ENCODE measurements at places on chromosomes 6 and 20.

- no peak for DNase-seq
Observed at GRCh38 chr6:70008189-70008588, 141.8 kb downstream of the COL19A1 start.

- no peak for DNase-seq
Observed at GRCh38 chr6:24858177-24858653, 59.5 kb upstream of the ARMH2 start.

DNA sequence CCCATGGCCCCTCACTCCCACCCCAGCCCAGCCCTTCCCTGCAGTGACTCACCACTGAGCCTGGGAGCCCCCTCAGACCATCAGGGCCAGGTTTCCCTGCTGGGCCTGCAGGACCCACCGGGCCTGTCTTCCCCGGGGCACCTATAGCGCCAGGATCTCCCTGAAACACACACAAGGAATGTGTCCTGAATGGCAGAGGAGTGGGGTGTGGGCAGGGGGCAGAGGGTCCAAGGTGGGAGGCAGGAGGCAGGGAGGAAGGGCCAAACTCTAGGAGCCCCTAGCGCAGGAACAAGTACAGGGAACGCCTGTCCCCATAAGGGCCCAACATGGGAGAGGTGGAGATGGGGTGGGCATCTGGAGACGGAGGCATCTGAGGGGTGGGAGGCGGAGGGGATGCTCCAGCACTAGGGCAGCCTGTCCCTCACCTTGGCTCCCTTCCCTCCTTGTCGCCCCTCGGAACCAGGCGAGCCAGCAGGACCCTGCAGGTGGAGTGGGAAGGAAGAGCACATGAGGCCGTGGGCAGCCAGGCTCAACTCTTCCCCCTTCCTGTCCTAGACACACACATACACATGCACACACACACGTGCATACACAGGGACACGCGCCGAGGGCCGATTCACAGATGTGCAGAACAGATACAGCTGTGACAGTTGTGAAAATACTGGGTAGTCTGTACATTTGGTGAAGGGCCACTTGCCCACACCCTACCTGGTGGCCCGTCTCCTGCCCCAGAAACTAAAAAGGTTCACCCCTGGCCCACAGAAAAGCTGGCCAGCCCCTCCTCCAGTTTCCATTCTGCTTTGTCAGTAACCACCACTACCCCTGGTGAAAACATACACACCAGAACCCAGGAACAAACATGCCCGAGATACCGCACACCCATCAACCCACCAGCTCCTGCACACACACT, 24.6 kb downstream of the COL11A2 start:
- DNase-seq, result no peak

DNA sequence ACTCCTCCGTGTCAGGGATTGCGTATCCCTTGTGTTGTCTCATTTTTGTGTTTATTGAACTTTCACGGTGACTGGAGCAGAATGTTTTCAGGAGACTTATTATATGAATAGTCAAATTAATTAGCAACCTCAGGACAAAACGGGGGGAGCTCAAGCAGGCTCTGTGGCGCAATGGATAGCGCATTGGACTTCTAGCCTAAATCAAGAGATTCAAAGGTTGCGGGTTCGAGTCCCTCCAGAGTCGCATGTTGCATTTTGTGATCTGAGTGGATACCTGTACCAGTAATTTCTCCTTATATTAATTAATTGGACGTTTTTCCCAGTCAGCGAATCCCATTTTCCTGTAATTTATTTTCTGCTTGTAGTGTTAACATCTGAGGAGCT, 89.1 kb upstream of the ZNF184 start:
- no peak for DNase-seq

GRCh38 chr20:14622796-14623195, 285.4 kb upstream of the FLRT3 start:
- no peak for DNase-seq
